ENCODE measurements at places on chromosomes 7 and 10.

GRCh38 chr10:47412869-47413268 lies 28.8 kb upstream of the ZNF488 start:
- H3K27ac ChIP-seq = no peak overlapping the region
- no peak overlapping the region for H3K4me3 ChIP-seq
- H3K4me1 ChIP-seq = no peaks in the 10 kb centered on the region
- no peaks in the 10 kb centered on the region for H3K36me3 ChIP-seq

- no peak overlapping the region for H3K27ac ChIP-seq
- H3K4me3 ChIP-seq = no peak overlapping the region
- DNase-seq = no peak
- no peaks in the 10 kb centered on the region for H3K27me3 ChIP-seq
Observed at GRCh38 chr10:15374156-15374555, 3.1 kb upstream of the FAM171A1 start.

DNA sequence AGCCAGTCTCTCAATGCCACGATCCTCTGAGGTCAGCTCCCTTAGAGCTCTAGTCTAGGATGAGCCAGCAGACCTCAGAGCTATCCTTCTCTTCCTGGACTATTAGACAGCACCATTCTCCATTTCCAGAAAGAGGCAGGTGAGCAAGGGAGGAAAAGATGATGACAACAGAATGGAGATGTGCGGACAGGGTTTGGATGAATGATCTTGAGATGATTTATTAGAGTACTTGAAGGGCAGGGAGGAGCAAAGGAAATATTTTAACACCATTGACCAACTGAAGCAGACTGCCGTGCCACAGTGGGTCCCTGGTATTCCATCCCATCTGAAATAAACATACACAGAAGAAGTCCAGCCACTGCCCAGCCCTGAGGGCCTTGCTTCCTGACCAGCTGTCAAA lies 94.3 kb downstream of the CFAP58 start:
- H3K4me3 ChIP-seq = no peak overlapping the region
- peaks cover 3% of the 10 kb centered on the region for H3K4me1 ChIP-seq
- H3K27me3 ChIP-seq = no peaks in the 10 kb centered on the region
- DNase-seq = no peak

GRCh38 chr7:105674200-105674920 lies 93.1 kb upstream of the EFCAB10 start:
- DNase-seq = no peak
- no peaks in the 10 kb centered on the region for H3K27me3 ChIP-seq
- H3K4me3 ChIP-seq = no peak overlapping the region
- H3K4me1 ChIP-seq = no peaks in the 10 kb centered on the region

- H3K4me1 ChIP-seq = no peaks in the 10 kb centered on the region
- DNase-seq = no peak
- no peaks in the 10 kb centered on the region for H3K27me3 ChIP-seq
- no peak overlapping the region for H3K27ac ChIP-seq
Observed at GRCh38 chr10:87723500-87723899, 63.8 kb downstream of the PAPSS2 start.

DNA sequence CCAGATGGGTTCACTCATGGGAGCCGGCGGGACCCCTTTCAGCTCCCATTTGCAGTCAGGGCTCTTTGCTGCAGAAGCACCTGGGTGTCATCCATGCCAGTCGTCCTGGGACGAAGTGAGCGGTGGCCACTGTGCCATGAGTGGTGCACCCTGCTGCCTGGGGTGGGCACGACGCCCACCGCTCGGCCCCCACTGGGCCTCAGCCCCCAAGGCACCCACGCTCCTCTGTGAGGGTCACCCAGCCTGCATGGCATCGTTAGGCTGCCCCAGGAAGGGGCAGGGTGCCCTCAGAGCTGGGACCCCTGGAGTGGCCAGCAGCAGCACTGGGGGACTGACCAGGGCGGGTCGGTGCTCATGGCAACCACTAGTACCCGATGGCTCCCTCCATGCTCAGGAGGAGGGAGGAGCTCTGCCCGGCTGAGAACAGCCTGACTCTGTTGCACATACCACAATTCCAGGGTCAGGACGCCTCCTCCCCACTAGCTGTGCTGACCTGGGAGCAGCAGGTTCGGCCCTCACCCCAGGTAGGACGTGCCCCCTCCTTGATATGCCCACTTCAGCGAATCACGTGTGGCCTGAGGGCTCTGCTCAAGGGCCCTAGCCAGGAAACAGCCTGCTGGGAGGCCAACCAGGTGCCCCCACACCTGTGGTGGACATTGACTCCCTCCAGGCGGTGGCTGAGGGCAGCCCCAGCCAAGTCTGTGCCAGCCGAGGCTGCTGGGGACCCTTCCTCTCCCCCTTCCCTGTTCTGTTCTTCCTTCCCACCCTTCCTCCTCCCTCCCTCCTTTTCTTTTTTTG lies 28.5 kb upstream of the CFAP46 start:
- DNase-seq = peak; percentile 51
- H3K27ac ChIP-seq = no peak overlapping the region

- no peak overlapping the region for H3K4me3 ChIP-seq
- H3K36me3 ChIP-seq = peaks cover 6% of the 10 kb centered on the region
- DNase-seq = no peak
- peaks cover 40% of the 10 kb centered on the region for H3K4me1 ChIP-seq
- no peaks in the 10 kb centered on the region for H3K27me3 ChIP-seq
Observed at GRCh38 chr7:134820295-134820694, 40.9 kb downstream of the CALD1 start.

DNA sequence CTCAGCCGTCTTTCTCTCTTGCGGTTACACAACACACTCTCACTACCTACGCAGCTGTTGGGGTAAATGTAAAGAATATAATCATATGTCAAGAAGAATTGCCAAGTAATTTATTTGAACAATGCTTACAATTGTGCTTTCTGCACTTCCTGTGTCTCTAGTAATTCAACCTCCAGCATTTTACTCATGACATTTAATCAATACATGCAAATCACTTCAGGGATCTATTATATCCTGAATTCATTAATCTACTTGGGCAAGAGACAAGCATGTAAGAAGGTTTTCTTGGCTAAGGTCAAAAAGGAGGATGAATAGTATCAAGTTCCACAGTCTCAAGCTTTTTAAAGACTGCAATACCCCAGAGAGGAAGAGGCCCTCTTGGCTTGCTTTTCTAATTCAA lies 562.9 kb upstream of the ADARB2 start:
- no peak overlapping the region for H3K27ac ChIP-seq
- no peaks in the 10 kb centered on the region for H3K36me3 ChIP-seq
- no peak for DNase-seq
- H3K4me1 ChIP-seq = no peaks in the 10 kb centered on the region
- H3K27me3 ChIP-seq = no peaks in the 10 kb centered on the region

DNA sequence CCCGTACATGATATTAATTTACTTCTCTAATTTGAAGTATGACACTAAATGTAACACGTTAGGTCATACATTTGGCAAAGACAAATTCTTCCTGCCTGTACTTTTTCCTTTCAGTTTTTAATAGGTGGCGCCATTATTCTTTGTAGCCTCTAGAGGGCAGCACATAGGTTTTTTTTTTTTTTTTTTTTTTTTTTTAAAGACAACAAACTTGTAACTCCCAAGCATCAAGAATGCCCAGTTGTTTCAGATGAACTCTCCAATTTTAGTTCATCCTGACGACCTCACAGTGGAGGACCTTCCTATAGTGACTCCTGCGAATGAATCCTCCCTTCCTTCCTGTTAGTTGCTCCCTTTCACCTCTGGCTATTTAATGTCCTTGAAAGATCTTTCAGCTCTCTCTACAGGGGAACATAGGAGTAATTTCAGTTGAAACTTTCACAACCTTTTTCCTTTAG lies 139.3 kb upstream of the HDAC9 start:
- H3K27ac ChIP-seq = no peak overlapping the region
- no peaks in the 10 kb centered on the region for H3K36me3 ChIP-seq
- DNase-seq = no peak

- H3K27me3 ChIP-seq = no peaks in the 10 kb centered on the region
- no peak overlapping the region for H3K27ac ChIP-seq
- no peak overlapping the region for H3K4me3 ChIP-seq
Observed at GRCh38 chr10:87608756-87609155, 50.9 kb upstream of the PAPSS2 start.

DNA sequence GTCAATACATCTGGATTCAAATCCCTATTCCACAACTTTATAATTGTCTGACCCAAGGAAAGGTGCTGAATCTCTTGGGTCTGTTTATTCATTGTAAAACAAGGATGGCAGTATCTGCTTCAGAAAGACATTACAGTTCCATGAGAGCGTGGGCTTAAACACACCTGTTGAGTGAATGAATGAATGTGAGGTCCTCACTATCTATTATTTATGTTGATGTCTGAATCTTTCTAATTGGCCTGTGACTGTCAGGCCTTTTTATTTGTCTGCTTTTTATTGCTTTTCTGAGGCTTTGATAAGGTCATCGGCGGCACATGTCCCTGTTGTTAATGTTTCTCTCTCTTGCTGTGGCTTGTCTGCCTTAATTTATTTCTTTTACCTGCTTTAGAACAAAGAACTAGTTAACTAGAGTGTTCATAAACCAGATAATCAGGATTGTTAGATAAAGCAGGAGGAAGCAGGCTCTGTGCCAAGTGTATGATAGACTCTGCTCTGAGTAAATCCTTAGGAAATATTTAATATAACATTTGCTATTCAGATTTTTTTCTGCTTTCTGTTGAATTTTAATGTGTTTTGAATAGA lies 42.3 kb upstream of the CYCS start:
- H3K36me3 ChIP-seq = peaks cover 8% of the 10 kb centered on the region
- no peak for DNase-seq
- H3K27ac ChIP-seq = no peak overlapping the region
- H3K4me3 ChIP-seq = no peak overlapping the region
- H3K27me3 ChIP-seq = no peaks in the 10 kb centered on the region

DNA sequence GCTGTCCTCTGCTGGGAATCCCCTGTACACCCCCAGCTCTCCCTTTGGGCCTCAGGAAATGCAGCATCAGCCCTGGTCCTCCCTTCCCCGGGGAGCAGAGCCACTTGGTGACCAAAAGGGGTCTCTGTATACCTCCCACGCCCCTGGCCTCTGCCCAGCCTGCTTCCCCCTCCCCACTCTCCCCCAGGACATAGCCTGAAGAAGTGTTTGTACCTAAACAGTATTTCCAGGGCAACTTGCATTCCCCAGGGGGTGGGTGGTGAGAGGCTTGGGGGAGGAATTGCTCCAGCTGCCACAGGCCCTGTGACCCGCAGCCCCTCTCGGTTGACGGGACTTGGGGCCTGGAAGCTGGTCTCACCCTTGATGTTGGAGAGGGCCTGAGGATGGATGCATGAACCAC lies 39.3 kb downstream of the TMEM270 start:
- peak; percentile 65 for DNase-seq

DNA sequence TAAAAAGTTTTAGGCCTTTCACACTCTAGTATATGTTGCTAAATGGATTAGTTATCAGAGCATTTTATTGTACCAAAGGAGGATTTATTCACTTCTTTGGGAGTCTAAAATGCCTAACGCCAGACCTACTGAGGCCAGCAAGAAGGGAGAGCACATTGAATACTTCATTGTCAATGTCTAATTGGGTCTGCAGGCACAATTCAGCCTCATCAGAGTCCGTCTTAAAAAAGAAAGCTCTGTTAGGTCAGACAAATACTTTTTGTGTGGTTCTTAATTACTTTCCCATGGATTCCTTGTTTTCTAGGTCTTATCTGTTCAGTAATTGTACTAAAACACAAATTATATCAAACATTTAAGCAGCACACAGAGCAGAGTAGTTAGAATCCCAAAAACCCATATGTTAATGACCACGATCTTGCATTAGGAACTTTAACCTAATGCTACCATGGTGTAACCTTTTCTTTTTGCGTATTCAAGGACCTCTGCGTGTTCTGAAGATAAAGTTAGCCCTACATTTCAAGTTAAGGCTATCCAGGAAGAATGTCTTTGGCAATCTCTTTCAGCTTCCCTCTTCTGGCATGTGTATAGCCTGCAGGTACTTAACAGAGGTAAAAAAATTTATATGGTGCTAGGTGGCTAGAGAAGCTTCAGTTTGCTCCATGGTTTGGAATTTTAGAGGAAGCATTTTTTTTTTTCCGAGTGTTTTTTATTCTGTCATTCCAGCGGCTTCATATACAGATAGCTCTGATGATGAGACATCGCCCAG lies 45.7 kb upstream of the STRIP2 start:
- no peaks in the 10 kb centered on the region for H3K27me3 ChIP-seq
- H3K27ac ChIP-seq = no peak overlapping the region
- H3K36me3 ChIP-seq = no peaks in the 10 kb centered on the region

DNA sequence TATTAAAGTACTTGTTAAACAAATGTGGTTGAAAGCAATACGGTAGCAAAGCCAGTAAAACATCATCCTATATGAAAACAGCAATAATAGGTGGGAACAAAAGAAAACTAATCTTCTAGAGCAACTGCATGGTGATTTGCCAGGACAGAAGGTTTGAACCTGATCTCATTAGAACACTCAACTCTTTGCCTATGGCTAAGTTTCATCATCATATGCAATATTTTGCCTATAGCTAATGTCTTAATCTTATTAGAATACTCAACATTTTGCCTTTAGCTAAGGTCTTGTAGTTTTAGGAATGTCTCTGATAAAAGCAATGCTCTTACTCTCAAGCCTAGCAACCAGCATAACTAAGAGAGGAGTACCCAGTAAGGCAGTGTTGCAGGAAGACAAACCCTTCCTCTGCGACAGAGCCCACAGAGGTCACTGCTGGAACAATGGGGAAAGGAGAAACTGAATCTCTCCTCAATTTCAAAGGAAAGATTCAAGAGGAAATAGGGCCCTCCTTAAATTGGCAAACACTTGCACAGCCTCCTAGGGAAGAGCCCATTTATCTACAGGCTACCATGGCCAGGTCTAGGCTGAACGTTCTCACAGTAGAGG lies 38.3 kb downstream of the CADPS2 start:
- no peaks in the 10 kb centered on the region for H3K27me3 ChIP-seq
- H3K36me3 ChIP-seq = no peaks in the 10 kb centered on the region
- no peaks in the 10 kb centered on the region for H3K4me1 ChIP-seq
- no peak overlapping the region for H3K27ac ChIP-seq
